ENCODE measurements at places on chromosomes 4 and X. TPM values are rescaled to one million over a fixed set of nuclear protein-coding genes. Genes with fewer than 3 reads are reported as not detected.

Gene TMEM271
- not detected for total RNA-seq

DNA sequence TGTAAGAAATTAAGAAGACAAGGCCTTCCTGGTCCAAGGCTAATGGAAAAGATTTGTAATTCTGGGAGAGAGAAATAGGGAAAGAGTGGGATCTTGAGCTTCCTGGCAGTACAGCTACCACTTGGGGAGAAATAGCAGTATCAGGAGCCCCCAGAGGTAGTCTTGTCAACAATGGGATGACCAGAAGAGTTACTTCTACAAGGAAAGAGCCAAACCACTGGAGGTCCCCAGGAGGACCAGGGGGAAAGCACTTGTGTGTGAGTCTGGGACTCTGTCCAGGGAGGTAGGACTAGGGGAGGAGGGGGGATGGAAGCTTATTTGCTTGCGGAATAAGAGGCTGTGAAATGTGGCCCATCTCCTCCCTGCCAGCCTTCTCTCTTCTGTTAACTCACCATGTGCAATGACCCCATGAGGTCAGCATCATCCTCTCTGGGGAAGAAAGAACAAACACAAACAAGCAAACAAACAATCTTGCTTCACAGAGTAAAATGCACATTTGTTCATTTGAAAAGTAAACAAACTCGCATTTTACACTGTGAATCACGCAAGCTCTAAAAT lies 160.1 kb downstream of the STK32B start:
- DNase-seq, result no peak

Gene NKX1-1
- not detected for total RNA-seq

- peak; percentile 44 for DNase-seq
These were observed 94.7 kb downstream of the SEL1L3 start for GRCh38 chr4:25767877-25768725.

Data from Caki2 (cell line).